ENCODE measurements at places on chromosomes 16 and 17.

- DNase-seq, result no peak
These were observed 31.5 kb downstream of the LMF1 start for GRCh38 chr16:939311-939710.

- no peak for DNase-seq
These were observed 400 bp downstream of the CCDC42 start for GRCh38 chr17:8744086-8744785.

GRCh38 chr16:54897930-54898329, 32.7 kb upstream of the IRX5 start:
- no peak for DNase-seq

GRCh38 chr17:48055531-48056245, 7.5 kb downstream of the NFE2L1 start:
- peak; percentile 56 for DNase-seq

DNA sequence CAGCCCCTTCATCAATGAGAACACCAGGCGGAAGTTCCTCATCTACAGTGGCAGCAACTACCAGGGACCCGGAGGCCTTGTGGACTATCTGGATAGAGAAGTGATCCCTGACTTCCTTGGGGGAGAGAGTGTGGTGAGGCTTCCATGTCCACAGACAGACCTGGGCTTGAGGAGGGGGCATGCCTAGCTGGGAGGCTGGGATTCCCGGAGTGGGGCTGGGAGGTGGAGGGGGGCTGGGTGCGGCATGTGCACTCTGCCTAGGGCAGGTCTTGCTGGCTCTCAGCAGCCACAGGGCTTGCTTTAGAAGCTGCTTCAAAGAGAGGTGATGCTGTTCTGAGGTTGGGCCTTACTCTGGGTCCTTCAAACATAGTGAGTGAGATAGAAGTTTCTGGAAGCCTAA, 27.8 kb downstream of the NAGPA start:
- DNase-seq, result no peak

DNA sequence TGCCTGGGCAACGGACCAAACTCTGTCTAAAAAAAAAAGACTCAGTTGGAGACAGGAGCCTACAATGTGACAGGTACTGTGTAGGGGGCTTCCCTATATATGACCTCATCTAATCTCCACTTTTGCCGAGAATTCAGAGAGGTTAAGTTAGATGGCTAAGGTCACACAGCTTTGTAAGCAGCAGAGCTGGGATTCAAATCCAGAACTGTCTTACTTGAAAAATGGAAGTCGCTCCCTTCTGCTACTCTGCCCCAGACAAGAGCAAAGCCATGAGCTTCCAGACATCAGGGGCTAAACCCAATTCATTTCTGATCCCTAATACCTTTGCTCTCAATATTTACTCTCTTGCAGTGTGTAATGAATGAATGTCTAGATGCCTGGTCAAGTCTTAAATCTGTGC, 41.5 kb upstream of the ABCC12 start:
- no peak for DNase-seq

GRCh38 chr17:80790981-80791742, 200.5 kb upstream of the CHMP6 start:
- peak; percentile 14 for DNase-seq

GRCh38 chr17:56528696-56529095, 64.8 kb upstream of the NOG start:
- DNase-seq, result no peak

DNA sequence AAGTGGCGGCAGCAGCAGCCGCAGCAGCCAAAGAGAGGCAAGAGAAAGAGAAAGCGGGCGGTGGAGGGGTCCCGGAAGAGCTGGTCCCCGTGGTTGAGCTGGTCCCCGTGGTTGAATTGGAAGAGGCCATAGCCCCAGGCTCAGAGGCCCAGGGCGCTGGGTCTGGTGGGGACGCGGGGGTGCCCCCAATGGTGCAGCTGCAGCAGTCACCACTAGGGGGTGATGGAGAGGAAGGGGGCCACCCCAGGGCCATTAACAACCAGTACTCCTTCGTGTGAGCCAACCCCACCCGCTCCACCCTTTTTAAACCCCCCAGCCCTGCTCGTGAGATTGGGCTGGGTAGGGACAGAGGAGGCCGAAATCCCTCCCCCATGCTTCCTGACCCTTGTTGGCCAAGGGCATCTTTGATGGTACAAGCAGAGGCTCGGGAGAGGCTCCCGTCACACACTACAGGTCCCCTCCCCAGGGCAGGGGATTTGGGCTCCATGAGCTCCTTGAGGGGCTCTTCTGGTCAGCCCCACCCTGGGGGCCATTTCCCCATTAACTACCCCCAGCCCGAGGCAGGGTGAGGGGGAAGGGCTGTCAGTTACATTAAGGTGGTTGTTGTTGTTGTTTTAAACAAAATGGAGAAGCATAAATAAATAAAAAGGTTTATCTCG, 4.6 kb upstream of the ATP2A1 start:
- DNase-seq, result no peak

DNA sequence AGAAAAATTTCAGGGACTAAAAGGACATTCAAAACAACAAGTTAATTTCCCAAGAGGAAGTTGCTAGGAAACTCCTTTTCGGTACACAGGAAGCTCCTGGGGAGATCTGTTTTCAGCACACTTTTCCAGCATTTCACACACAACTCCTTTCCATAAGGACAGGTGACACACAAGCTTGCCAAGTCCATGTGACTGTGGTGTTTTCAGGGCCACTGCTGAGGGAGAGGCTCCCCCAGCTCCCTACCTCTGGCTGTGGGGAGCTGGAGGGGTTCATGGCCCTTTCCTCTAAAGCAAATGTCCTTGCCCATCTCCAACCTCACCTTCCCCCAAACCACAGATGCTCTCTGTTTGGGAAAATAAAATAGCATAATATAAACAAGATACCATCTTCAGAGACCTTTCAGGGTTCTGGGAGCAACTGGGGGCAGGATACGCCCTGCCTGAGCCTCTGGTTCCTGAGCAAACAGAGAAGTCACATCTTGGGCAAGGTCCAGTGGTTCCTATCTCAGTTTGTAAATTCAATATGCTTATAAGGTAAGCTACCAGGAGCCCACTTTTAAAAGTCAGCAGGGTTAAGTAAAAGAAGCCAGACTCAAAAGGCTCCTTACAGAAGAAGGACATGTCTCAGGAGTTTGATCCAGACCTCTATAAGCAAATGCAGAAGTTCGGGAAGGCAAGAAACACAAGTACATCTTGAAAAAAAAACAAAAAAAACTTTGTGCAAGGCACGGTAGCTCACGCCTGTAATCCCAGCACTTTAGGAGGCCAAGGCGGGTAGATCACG, 3.0 kb downstream of the PDZD9 start:
- no peak for DNase-seq

- no peak for DNase-seq
These were observed 34.7 kb downstream of the CDRT15 start for GRCh38 chr17:14201988-14202380.

GRCh38 chr17:27349540-27350021, 55.7 kb downstream of the WSB1 start:
- DNase-seq, result peak; percentile 21

- no peak for DNase-seq
These were observed 67.0 kb downstream of the PRMT7 start for GRCh38 chr16:68377667-68378393.

DNA sequence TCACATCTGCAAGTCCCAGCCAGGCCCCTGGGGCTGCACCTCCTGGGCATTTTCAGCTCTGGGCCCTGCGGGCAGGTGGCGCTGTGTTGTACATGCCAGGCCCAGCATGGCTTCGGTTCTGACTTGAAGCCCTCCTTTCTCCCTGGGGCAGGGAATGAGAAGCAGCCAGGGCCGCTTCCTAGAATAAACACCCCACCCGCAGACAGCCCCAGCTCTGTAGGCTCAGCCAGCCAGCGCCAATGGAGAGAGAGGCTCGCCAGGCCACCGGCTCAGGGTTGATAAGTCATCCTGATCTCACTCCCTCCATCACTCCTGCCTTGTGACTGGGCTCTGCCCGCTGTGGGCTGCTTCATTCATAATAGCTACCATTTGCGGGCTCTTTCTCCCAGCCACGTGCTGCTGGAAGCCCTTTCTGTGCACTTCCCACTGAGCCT, 6.0 kb upstream of the GLIS2 start:
- peak; percentile 84 for DNase-seq

DNA sequence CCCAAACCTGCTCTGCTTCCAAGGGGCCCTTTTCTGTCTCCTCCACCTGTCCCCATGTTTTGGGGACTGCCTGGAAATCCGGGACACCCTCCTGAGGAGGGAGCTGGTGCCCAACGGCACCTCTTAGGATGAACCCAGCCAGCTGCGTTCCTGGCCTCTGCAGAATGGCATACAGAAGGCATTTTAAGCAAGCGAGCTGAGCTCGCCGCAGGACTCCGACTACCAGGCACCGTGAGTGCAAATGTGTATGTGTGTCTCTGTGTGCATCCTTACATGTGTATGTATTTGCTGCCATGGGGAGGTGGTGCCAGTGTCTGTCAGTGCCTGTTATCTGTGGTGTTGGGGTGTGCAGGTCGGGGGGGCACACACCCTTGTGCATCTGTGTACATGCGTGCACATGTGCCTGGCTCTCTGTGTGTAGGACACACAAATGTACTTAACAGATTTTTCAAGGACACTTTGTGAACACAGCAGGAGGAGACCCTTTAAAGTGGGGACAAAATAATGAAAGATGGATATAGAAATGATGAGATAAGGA, 39.3 kb downstream of the ABAT start:
- DNase-seq, result no peak

DNA sequence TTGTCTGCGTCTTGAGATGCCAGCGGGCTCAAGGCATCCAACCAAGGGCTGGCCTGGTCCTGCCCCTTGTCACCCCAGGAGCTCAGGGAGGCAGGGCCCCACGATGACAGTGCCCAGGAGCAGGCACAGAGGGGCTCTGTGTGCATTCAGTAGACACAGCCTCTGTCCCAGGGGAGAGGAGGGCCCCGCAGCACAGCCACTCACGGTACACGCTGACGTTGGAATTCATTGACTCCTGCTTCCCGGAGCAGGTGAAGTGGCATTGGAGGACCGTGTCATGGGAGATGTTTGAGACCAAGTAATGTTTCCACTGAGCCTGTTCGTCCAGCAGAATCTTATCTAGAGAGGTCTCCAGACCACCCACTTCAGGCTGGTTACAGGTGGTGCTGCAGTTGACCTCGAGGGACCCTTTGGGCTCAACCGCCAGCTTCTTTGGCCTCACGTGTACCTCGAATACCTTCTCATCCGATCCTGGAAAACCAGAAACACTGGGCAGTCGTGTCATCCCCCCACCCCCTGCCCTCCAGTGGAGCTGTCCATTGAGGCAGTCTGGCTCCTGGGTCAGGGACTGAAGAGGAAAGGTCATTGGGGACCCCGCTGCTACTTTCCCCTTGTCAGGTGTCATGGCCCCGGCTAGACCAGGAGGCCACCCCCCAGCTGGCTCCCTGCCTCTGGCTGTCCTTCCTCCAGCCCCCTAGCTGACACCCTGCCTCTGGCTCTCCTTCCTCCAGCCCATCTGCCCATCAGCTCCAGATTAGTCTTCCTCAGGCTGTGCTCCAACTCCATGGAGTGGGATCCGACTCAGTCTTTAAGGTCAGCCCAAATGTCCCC, 7.0 kb downstream of the PRR29 start:
- no peak for DNase-seq

DNA sequence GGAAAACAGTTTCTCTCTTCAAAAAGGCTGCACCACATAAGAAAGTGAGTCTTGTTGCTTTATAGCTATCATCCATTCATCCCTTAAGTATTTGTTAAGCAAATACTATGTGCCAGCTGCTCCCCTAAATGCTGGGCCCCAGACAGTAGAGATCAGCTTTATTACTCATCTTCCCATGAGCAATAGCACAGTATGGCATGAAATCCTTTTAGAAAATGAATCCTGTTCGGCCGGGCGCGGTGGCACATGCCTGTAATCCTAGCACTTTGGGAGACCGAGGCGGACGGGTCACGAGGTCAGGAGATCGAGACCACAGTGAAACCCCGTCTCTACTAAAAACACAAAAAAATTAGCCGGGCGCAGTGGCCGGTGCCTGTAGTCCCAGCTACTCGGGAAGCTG, 99.5 kb downstream of the MYO1D start:
- peak; percentile 42 for DNase-seq

GRCh38 chr17:8861495-8862181, 5.8 kb downstream of the PIK3R6 start:
- DNase-seq, result no peak

DNA sequence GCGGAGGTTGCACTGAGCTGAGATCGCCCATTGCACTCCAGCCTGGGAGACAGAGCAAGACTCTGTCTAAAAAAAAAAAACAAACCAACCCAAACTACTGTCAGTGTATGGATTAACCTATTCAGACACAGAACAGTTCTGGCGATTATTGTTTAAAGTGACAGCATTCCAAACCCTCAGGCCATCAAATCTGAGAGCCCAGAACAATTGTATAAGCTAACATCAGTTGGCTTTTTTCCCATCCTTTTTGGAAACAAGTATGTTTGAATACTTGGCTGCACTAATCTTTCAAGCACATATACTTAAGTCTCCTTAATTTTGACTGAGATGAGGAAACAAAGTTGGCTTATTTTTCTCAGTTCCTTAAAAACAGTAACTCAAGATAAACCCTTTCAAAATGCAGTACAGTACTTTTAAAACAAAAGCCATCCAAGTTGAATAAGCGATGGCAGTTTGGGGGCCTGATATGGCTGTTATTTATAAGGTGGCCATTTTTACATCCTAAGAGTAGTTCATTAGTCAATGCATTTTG, 1.4 kb downstream of the ZSWIM7 start:
- no peak for DNase-seq

DNA sequence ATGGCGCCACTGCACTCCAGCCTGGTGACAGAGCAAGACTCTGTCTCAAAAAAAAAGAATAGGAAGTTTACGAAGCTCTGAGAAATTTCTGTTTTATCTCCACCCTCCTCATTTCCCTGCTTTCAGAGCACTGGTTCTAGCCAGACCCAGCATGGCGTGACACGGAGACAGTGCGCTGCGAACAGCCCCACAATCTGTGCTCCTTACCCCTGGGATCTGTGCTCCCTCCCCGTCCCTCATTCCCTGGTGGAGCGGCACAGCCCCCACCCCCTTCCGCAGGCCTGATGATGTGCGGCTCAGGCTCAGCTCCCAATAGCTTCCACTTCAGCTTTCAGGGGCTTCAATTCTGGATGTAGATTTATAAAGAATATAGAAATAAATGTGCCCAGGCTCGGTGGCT, 56.1 kb upstream of the ENDOV start:
- no peak for DNase-seq

- no peak for DNase-seq
These were observed 25.3 kb downstream of the RPH3AL start for GRCh38 chr17:327296-327695.

DNA sequence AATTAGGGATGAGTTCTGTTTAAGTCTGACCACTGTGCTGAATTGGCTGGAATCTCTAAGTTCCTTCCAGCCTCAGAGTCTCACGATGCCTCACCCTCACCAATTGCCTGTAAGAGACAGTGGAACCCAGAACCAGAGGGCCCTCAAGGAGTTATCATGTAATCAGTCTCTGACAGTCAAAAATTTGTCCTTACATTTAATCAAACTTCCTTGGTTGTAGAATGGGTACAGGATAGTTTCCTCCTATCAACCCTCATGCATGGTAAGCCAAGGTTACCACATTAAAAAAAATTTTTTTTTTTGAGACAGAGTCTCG, 83.2 kb downstream of the CDK5R1 start:
- DNase-seq, result no peak

DNA sequence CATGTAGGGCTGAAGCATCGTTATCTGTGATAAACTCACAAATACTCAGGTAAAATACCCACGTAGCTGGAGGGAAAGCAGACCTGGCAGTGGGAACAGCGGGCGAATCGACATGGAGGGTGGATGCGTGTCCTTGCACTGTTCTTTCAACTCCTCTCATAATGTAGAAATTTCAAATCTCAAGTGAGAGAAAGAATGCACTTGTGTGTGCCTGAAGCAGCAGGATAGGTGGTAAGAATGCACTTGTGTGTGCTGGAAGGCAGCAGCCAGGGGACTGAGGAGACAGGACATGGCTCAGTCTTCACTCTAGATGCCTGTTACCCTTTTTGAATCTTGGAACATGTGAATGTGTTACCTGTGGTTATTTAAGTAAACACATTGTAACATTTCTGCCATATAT, 10.4 kb downstream of the IFT140 start:
- no peak for DNase-seq

All from amniotic epithelial cell (primary cell).